NCI-H2029 treated with DMSO at 0.1 percent for 48 hours (cell line): ENCODE measurements at places on chromosomes 2 and 18.

DNA sequence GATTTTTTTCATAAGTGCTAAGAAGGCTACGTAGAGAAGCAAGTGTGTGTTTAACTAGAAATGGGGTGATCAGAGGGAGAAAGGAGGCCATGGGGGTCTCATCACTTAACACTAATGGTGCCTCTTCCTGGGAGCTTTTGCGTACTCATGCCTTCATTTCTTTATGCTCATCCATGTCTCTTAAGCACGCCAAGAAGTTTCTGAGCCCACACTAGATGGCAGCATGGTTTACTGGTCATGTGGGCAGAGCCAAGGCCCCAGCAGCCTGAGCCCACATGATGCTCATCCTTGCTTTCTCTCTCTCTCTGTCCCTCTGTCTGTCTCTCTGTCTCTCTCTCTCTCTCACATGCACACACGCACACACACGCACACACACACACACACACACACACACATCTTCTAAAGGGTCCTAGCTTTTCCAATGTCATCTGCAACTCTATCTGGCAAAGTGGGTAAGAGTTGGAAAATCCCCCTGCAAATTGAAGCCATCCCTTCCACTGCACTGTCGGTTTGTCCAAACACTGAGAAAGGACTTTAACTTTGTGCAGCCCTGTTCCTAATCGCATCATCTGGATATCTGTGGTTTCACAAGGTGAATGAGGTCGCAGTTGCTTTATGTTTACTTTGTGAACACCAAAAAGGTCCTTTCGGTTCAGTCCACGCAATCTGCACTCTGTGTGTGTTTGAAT is 137.1 kb upstream of the CCDC68 start:
- DNase-seq = no peak

DNA sequence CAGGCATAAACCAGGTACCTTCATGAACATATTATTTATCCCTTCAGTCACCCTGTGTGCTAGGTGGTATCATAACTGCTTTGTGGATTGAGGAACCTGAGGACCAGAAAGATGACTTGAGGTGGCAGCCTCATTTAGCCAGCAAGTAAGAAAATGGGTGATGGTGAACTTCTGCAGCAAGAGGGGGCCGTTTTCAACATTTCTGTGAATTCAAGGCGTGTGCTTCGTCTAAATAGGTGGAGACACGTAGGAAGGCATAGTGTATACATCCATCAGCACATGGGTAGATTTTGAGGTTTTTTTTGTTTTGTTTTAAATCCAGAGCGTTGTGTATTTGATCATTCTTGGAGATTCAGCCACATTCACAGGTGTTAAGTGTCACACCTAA is 118.7 kb downstream of the SPTBN1 start:
- no peak for DNase-seq

DNA sequence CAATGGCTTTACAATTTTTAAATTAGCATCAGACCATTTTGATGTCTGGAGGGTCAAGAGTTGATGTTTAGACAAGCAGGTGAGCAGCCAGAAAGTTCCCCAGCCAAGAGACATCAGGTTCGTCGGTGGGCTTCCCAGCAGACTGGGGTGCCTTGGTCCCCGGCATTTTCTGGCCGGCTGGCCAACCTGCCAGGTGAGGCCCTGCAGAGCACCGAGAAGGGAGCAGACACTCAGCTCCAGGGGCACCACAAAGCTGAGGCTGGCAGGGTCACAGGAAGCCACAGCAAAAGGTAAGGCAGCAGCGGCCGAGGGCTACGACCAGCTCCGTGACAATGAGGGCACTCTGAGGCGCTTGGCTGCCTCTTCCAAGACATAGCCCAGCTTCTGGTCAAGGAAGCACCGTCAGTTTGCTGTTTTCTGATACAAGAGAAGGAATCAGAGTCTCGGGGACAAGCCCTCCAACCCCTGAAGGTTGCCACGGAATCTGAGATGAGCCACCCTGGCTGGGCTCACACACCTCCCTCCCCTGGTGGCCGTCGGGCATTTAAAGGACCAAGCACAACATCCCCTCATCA is 229.0 kb downstream of the MGAT5 start:
- DNase-seq = no peak

GRCh38 chr2:150211164-150211631 is 276.3 kb downstream of the RND3 start:
- no peak for DNase-seq

- DNase-seq = no peak
Measured at GRCh38 chr2:241249654-241250053, 61.2 kb downstream of the ANO7 start.
